Skin of body (tissue), 3 donors: ENCODE measurements at places on chromosomes 1 and 21.
A peak's percentile ranks its signal among the peaks of the same experiment; 100 is the strongest.

GRCh38 chr1:215376544-215377264, 190.4 kb upstream of the KCTD3 start:
- DNase-seq = peak; percentile 84

GRCh38 chr1:27335506-27336422, 6.1 kb upstream of the SYTL1 start:
- no peak for DNase-seq

GRCh38 chr1:72051538-72051937, 230.8 kb downstream of the NEGR1 start:
- DNase-seq = no peak

DNA sequence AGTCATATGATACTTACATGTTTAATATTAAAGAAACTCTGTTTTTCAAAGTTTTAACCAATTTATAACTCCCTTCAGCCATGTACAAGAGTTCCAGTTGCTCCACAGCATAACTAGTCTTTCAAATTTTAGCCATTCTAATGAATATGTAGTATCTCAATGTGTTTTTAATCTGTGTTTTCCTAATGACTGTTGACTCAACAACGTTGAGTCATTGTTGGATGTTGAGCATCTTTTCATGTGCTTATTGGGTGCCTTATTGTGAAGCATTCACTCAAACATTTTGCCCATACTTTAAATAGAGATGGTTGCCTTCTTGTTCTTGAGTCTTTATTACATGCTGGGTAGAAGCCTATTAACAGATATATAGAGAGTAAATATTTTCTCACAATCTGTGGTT, 240.2 kb upstream of the LYPLAL1 start:
- DNase-seq = no peak

DNA sequence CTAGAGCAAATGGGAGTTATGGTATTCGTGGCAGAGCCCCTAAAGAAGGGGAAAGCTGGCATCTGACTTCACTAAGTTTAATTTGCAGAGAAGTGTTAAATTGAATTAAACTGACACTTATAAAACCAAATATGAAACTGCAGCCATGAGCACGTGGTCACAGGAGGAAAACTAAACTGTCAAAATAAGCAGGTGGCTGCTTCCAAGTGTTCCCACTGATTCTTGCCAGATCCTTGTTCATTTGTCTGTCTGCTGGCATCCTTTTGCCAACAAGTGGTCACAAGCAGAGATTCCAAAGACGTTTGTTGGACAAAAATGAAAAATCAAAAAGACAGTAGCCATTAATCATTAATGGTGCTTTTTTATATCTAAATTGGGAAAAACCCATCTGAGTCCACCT, 6.5 kb upstream of the CELA2B start:
- no peak for DNase-seq

- peak; percentile 38 for DNase-seq
Measured at GRCh38 chr1:41681331-41682098, 197.0 kb upstream of the EDN2 start.

GRCh38 chr1:30652152-30652841, 71.1 kb downstream of the MATN1 start:
- DNase-seq = no peak

DNA sequence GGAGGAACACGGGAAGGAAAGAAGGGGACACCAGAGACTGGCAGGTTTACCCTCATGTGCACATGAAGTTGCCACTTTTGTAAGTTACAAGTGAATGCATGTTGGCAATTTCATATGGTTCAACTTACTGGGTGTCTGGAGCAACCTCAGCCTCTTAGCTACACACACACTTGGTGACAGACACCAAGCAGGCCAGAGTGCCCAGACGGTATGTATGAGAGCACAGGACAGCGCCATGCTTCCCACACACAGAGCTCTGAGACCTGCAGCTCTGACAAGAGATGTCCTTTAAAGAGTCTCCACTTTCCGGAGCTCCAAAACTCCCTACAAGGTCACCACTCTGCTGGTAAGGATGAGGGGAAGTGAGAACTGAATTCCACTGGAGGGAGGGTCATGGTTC, 1.9 kb upstream of the TRABD2B start:
- no peak for DNase-seq

- no peak for DNase-seq
Measured at GRCh38 chr1:156097499-156098178, 15.4 kb upstream of the MEX3A start.
